ENCODE measurements at places on chromosomes 1 and 21.

DNA sequence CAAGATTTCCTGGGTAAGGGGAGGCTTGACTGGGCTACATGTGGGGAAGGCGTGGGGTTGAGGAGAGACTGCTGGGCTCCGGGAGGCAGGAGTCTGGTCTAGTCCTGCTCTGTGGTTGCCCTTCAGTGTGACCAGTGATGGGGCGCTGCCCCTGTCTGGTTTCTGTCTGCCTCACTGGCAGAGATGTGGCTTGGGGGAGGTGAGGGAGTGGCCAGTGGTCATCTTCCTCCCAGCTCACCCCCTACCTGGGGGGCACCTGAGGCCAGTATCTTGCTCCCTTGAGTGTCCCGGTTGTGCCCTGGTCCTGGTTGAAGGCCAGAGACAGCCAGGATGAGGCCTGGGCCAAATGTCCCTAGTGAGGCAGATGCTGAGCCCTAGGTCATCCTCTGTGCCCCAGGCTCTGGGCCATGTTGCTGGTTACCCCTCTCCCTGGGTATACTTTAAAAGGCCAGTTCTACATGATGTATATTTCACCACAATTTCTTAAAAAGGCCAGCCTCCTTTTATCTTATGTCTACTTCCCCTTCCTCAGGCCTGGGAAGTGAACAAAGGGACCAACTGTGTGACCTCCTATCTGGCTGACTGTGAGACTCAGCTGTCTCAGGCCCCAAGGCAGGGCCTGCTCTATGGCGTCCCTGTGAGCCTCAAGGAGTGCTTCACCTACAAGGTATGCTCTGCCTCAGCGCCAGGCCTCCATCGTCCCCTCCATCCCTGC lies 10.5 kb downstream of the FAAH start:
- DNase-seq, result no peak

- DNase-seq, result peak; percentile 54
Observed at GRCh38 chr1:6205849-6206519, at the start of gene RNF207. TSS of gene RNF207 (plus strand) at chr1:6206119. CDS start at chr1:6206536, 417 bp downstream.

GRCh38 chr1:80099713-80100112 lies 1093.2 kb upstream of the ADGRL4 start:
- no peak for DNase-seq

DNA sequence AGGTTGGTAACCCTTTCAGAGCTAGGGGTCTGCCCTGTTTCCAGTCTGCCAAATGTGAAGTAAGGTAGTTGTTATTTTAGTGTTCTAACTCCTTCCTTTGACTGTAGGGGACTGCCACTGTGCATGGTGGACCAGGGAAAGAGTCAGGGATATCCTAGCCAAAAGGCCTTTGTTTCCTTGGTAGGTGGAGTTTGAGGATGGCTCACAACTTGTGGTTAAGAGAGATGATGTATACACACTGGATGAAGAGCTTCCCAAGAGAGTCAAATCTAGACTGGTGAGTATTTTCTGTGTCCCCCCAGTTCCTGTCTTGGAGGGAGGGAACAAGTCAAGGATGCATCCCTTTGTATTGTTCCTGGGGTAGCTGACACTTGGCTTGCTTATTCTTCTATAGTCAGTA lies 3.5 kb upstream of the ST3GAL3 start:
- no peak for DNase-seq

GRCh38 chr1:54417123-54417522 lies 10.9 kb upstream of the SSBP3 start:
- no peak for DNase-seq

DNA sequence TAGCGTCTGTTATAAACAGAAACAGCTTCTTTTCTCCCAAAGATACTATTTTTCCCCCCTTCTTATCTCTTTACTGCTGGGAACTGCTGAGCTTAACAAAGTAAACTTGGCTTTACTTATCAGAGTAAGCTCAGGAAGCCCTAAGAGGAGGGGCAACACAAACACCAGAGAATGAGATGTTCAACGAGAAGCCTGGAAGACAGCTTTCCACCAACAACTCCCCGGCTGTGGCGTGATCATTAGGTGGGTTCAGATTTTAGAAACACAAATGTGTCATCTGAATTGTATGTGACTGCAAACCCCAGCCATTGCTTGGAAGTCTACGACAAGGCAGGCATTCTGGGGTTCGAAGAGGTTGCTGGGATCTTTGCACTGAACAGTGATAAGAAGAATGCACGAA lies 181.2 kb upstream of the ESRRG start:
- no peak for DNase-seq

DNA sequence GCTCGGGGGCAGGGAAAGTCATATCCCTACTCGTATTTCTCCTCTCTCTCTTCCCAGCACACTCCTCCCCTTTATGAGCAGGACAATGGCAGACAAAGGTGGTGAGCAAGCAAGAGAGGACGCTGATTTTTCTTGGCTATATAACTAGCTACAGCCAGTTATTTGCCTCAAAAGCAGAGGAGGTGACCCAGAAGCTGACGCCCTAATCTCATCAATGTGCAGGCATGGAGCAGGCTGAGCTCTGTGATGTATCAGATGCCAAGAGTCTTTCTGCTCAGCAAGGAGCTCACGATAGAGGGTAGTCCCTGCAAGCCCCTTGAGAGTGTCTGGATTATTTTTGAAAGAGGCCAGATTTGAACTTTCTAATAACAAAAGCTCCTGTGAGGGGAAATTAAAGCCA lies 75.5 kb downstream of the ASTN1 start:
- no peak for DNase-seq
